EH (cell line): ENCODE measurements at places on chromosomes 5 and 9.

GRCh38 chr9:78541868-78542443, 245.0 kb downstream of the PSAT1 start:
- no peak for DNase-seq

- no peak for DNase-seq
Measured at GRCh38 chr5:110854200-110854599, 115.4 kb downstream of the SLC25A46 start.

GRCh38 chr9:110175275-110175968, 32.5 kb downstream of the C9orf152 start:
- no peak for DNase-seq

DNA sequence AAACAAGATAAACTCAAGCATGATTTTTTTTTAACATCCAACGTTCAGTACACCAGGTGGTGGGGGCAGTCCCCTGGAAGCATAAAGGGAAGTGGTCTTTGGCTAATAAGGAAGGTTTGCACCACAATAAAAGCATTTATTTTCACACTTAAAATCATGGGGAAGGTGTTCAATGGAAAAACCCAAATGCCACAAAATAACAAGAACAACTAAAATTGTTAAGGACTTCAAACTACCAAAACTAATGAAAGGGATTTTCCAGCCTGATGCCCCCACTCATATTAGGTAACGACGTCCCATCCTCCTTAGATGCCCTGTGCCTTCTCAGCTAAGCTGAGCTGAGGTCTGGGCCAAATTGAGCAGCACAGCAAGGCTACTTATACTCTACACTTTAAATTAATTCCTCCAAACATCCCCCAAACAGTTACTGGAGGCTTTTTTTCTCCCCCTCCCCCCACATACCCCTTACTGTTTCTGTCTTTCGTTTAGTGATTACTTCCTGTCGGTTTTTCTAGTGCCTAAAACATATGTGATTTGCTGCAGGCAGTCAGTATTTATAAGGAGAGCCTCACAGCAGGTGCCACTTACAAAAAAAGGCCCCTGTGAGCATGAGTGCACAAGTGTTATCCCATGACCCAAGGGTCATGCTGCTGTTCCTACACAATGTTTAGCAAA, 259.7 kb upstream of the ZNF608 start:
- DNase-seq = no peak

DNA sequence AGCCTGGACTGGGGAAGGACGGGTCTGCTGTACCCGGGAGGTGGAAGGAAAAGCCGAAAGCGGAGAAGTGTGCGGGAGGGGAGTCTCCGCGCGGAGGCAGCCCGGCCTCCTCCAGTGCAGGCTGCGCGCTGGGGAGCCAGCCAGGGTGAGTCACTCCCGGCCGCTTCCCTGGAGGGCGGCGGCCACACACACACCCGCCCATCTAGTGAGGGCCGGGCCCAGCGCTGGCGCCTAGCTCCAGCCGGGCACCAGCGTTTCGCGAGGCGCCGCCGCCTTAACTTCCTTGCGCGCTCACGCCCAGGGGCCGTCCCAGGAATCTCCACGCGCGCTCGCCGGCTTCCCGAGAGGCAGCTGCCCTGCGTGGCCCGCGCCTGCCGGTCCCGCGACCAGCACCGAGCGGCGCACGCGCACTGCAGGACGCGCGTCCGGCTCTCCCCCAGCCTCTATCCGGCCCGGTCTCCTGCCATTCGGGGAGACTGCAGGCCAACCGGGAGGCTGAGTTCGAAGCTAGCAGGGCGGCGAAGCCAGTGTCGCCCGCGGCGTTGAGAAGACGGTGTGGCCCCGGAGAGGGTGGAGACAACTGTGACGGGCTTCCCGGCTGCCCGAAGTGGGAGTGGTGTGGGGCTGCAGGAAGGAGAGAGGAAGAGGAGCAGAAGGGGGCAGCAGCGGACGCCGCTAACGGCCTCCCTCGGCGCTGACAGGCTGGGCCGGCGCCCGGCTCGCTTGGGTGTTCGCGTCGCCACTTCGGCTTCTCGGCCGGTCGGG, at the start of gene JAK2:
Gene JAK2, plus strand, starts transcription at position 652 of the 765 bp plus-strand sequence. CDS start 36,716 bp downstream, outside the sequence.
- DNase-seq = peak; percentile 97

- no peak for DNase-seq
Measured at GRCh38 chr9:88996921-88997235, 5.6 kb downstream of the S1PR3 start.

DNA sequence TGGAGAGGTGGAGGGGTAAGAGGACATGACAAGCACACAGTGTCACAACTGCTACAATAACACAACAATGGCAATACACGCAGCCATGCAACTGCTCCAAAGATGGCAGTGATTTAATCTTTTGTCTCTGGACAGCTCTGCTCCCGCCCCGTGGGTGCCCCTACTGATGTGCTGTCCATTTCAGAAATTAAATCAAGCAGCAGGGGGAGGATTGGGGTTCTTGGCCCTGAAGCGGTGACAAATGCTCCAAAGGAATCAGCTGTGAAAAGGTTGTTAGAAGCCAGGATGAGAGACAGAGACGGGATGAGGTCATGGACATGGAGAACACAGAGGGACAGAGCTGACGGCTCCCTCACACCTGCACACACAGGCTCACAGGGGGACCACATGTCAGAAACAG, 22.6 kb downstream of the CNTFR start:
- no peak for DNase-seq

- DNase-seq = no peak
Measured at GRCh38 chr9:85527331-85528020, 214.3 kb downstream of the AGTPBP1 start.

DNA sequence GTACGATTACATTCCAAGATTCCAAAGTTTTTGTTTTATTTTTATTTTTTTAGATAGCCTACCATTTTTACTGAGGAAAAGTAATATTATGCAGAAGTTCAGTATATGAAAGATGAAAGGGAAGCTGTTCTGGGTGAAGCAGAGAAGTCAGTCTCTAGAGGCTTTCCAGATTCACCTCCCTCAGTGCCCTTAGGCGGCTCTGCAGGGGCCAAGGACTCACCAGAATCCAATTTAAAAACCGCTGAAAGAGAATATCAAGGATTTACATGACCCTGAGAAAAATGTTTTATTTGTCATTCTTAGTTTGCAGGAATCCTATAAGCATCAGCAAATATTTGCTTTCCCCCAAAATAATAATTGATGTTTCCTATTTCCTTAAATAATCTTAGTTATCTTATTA, 1084.6 kb upstream of the ARRDC3 start:
- DNase-seq = no peak

GRCh38 chr9:37995961-37996818, 72.8 kb downstream of the SHB start:
- no peak for DNase-seq

DNA sequence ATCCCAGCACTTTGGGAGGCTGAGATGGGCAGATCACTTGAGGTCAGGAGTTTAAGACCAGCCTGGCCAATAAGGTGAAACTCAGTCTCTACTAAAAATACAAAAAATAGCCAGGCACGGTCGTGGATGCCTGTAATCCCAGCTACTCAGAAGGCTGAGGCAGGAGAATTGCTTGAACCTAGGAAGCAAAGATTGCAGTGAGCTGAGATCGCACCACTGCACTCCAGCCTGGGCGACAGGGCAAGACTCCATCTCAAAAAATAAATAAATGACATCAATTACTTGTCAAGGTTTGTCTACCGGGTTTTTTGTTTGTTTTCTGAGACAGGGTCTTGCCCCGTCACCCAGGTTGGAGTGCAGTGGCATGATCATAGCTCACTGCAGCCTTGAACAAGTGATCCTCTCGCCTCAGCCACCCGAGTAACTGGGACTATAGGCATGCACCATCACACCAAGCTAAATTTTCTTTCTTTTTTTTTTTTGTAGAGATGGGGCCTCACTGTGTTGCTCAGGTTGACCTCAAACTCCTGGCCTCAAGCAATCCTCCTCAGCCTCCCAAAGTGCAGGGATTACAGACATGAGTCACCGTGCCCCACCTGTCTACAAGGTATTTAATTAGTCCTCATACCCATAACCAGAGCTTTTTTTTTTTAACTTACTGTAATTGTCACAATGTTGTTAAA, 64.9 kb downstream of the SUSD1 start:
- no peak for DNase-seq

GRCh38 chr5:56183506-56183905, 49.6 kb downstream of the ANKRD55 start:
- DNase-seq = peak; percentile 91

GRCh38 chr9:73050065-73050816, 97.4 kb upstream of the ALDH1A1 start:
- DNase-seq = peak; percentile 89
